ENCODE measurements at places on chromosomes 1 and 21.

- DNase-seq = no peak
Measured at GRCh38 chr1:247077213-247077612, 1.4 kb downstream of the ZNF670 start.

- DNase-seq = no peak
Measured at GRCh38 chr1:8712413-8713231, 104.8 kb downstream of the RERE start.

GRCh38 chr1:7993593-7994479 lies 32.3 kb downstream of the ERRFI1 start:
- DNase-seq = no peak

- peak; percentile 85 for DNase-seq
Measured at GRCh38 chr21:44846485-44847260, 26.8 kb downstream of the PTTG1IP start.

DNA sequence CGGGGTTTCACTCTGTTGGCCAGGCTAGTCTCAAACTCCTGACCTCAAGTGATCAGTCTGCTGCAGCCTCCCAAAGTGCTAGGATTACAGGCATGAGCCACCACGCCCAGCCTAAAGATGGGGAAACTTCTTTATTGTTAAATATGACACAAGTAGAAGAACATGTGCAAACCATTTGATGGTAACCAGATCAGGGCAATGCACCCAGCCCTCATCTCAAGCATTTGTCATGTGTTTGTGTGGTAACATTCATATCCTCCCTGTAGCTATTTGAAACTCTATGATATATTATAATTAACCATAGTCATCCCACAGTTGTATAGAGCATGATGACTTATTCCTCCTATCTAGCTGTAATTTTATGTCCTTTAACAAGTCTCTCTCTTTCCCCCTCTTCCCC lies 119.5 kb upstream of the TMPRSS2 start:
- no peak for DNase-seq

- DNase-seq = no peak
Measured at GRCh38 chr1:154957091-154957657, 1.3 kb upstream of the PBXIP1 start.

- DNase-seq = peak; percentile 44
Measured at GRCh38 chr1:30335389-30335996, 387.9 kb downstream of the MATN1 start.

GRCh38 chr1:54754045-54754444 lies 10.3 kb downstream of the PARS2 start:
- no peak for DNase-seq

DNA sequence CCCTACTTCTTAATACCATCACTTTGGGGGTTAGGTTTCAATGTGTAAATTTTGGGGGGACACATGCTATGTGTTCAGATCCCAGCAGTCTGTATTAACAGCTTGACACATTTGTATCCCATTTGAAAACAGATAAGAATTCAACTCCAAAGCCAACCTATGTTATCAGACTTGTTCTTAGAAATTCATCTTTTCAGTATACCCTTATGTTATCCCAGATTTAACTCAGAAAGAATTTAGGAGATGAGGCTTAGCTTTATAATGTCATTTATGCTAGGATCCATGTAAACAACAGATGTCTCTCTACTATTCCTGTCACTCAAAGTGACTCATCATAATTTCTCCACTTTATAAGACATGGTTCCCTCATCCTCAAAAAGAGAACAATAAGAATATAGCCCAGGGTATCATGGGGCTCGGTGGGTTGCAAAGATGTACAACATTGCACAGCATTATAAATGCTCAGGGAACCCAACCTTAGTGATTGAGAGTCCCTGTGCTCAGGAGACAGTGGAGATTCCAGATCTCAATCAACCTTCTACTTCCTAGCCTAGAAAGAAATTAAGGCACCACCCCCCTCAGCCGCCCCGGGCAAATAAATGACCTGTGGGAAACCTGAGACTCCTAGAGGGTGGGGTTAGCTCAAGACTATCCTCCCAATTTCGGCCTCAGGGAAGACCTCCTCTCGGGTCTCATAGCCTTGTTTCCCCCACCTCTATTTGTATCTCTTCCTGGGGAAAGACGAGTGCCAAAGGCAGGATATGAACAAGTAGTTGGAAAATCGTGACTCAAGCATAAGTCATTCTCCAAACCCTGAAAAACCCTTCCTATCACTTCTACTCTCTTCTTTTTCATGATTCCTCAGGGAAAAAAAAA lies 265.1 kb upstream of the CAMK1G start:
- no peak for DNase-seq

DNA sequence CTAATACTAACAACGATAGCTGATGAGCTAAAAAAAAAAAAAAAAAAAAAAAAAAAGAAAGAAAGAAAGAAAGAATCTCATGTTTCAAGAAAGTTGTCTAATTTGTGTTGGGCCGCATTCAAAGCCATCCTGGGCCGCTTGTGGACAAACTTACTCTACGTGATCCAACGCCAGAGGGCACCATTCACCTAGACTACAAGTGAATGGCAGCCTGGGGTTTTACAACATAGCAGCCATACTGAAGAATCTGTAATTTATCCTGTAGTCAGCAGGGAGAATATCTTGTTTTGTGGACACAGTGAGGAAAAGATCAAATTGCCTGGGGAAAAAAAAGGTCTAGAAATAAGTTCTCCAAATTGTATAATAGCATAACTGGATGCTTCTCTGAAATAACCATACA lies 47.0 kb downstream of the CYP2J2 start:
- DNase-seq = no peak

DNA sequence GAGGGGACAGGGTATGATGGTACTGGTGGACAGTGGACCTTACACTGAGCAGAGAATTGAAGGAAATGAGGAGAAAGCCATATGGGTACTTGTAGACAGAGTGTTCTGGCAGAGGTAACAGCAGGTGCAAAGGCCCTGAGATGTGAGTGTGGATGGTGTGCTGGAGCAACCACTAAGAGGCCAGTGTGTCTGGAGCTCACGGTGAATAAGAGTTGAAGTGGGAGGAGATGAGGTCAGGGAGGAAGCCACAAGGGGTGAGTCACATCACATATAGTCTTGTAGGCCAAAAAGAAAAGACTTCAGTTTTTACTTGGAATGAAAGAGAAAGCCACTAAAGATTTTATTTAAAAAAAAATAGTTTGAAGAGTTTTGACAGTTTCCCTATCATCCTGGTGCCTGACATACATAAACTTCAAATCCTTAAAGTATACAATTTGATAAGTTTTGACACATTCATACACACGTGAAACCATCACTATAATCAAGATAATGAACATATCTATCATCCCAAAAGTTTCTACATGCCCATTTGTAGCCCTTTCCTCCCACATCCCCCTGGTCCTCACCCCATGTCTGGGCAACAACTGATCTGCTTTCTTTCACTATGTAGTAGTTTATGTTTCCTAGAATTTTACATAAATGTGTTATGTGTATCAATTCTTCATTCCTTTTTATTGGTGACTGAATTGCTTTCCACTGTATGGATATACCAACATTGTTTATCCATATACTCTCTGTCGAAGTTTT lies 148.4 kb downstream of the GPATCH2 start:
- no peak for DNase-seq

DNA sequence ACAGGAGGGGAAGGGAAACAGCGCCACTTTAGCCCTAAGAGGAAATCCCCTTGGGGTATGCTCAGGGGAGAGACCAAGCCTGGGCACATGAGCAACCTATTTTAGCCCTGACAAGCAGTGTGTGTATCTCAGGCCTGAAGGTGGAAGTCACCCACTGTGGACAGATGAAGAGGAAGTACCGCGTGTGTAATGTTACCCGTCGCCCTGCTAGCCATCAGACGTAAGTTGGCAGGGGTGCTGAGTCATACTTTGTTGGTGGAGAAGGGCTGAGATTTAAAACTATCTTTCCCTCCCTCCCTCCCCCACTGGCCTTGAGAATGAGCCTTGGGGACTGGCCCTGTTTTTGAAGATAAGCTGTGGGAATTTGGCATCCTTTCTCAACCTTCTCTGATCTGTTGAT lies 11.2 kb downstream of the AGO1 start:
- peak; percentile 66 for DNase-seq

DNA sequence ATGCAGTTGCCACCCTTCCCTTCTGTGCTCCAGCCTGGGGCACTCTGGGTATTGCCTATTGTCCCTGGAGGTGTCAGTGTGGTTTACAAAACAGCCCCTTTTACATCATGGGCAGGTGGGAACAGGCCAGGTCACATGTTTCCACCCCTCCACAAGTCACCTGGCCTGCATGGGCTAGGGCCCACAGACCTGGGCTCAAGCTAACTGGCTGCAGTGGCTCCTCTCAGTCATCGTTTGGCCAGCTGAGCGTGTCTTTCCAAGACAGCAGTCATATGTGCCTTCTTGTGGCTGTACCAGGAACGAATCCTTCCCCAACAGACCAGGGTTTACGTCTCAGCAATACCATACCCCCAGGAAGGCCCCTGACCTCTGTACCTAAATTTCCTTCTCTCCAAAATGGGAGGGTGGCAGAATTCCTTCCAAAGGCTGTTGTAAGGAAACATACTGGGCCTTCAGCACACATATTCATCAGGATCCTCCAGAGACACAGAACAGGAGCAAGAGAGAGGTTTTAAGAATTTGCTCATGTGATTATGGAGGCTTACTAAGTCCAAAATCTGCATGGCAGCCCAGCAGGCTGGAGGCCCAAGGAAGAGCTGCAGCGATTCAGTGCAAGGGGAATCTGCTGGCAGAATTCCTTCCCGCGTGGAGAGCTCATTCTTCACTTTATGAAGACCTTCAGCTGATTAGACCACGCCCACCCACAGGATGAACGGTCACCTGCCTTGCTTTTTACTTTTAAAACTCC lies 10.6 kb upstream of the TAS1R2 start:
- DNase-seq = no peak

DNA sequence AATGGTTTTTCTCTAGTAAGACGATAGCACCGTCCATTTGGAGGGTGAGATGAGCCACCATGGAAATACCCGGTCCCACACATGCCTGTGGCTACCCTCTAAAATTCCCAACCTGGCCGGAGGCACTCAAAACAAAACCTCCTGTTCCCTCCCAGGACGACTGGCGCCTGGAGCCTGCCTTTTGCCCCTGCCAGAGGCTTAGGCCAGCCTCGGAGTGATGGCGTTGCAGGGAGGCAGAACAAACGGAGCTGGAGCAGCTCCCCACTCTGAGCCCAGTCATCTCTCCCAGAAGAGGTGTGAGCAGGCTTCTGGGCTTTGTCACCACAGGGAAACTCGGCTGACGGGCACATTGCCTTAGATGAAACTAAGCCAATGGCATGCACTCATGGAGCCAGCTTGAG lies 213.7 kb upstream of the HOOK1 start:
- peak; percentile 17 for DNase-seq

DNA sequence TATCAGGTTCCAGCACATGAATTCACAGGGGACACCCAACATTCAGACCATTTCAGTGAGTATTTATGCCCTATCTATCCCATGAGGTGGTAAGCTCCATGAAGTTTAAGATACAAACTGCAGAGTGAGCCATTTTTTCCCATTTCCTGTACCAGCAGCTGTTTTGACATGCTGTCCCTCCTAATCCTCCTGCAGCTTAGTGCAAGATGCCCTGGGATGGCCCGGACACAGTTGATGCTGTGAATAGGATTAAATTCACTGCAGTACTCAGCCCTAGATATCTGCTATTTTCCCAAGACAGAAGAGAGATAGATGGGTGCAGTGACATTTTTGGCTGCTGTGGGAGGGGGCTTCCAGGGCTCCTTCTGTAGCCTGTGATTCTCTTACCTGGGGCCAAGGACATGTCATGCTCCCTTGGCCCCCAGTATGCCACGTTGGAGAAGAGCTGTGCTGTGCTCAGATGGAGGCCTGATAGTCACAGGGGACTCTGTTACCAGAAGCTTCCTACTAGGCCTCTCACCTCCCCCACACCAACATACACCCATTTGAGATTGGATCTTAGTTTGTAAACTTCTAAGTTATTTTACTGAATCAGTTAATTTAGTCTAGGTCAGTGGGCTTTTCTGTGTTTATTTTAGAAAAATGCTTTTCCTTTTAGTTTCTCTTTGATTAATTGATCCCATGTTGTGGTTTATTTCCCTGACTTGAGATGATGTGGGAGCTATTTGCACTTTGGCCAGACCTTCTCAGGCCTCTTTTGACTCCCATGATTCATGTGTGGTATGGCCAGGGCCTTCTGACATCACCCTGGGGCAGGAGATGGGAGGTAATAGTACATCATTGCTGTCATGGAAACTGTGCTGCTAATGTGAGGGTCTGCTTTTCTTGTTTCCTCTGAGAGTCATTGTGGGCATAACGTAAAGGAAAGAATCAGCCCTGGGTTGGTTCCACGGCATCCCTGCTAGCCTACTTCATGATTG lies 92.6 kb downstream of the ST3GAL3 start:
- DNase-seq = no peak

GRCh38 chr21:31052489-31053142 lies 14.3 kb upstream of the KRTAP19-8 start:
- no peak for DNase-seq

DNA sequence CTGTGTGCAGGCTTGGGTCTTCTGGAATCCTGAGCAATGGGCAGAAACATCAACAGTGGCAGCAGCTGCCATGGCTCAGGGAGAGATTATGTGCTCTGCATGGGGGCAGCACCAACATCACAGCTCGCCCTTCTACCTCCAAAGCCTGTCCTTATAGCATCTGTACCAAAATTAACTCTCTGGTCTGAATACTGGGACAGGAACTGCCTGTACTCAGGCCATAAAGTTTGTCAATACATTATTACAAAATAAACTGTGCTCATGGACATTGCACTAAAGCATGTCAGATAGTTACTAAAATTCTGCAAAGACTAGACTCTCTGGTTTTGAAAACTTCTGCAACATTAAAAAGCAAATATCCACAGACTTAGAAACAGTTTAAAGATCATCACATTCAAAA lies 91.6 kb downstream of the ZC3H11B start:
- DNase-seq = no peak

GRCh38 chr1:156439036-156439776 lies 61.4 kb downstream of the MEF2D start:
- DNase-seq = no peak

GRCh38 chr1:183885142-183885735 lies 80.3 kb downstream of the RGL1 start:
- DNase-seq = no peak

GRCh38 chr1:45299981-45300668 lies 26.6 kb upstream of the HPDL start:
- DNase-seq = peak; percentile 49

DNA sequence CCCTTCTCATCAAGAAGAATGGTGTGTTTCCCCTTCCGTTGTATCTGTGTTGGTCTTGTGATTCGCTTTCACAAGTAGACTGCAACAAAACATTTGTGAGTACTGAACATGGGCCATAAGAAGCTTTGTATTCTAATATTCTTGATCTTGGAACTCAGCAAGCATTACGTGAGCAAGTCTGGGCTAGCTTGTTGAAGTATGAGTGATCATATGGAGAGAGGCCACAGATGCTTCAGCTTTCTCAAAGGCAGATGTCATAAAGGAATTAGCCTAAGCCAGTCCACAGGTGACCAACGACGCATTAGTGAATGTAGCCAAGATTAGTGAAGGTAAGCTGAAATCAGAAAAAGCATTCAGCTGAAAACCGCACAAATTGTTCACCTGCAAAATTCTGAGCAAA lies 609.6 kb upstream of the NEGR1 start:
- no peak for DNase-seq

- peak; percentile 83 for DNase-seq
Measured at GRCh38 chr1:150066838-150067183, 765 bp upstream of the VPS45 start.

- DNase-seq = no peak
Measured at GRCh38 chr1:184646824-184647223, 107.8 kb downstream of the EDEM3 start.

- no peak for DNase-seq
Measured at GRCh38 chr1:153306303-153307220, 6.2 kb downstream of the PGLYRP3 start.

All from ascending aorta (tissue), 2 donors.